ENCODE measurements at places on chromosomes 4 and X.

DNA sequence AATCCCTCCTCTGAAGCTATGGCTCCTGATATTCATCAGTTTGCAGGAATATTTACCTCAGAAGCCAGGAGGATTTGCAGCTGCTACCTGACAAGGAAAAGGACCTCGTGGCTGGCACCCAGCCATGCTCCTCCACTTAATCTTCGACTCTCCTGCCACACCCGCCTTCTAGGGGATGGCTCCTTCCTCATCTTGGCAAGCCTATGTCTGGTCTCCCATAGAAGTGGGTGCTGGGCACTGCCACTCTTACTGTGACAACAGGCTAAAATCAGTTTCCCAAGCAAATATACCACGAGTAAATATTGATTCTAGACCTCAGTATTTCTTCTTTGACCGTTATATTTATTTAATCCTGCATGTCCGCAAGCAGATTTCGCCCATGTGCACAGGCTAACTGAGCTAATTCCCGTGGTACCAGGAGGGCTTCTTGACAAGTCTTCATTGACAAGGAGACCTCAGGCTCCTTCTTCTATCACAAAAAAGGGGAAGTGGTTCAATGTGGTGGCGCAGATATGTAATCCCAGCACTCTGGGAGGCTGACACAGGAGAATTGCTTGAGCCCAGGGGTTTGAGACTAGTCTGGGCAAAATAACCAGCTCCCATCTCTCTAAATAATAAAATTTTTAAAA, 52.6 kb upstream of the DCTD start:
- DNase-seq: no peak

- no peak for DNase-seq
These were observed 85.8 kb upstream of the RPS6KA3 start for GRCh38 chrX:20352504-20352903.

DNA sequence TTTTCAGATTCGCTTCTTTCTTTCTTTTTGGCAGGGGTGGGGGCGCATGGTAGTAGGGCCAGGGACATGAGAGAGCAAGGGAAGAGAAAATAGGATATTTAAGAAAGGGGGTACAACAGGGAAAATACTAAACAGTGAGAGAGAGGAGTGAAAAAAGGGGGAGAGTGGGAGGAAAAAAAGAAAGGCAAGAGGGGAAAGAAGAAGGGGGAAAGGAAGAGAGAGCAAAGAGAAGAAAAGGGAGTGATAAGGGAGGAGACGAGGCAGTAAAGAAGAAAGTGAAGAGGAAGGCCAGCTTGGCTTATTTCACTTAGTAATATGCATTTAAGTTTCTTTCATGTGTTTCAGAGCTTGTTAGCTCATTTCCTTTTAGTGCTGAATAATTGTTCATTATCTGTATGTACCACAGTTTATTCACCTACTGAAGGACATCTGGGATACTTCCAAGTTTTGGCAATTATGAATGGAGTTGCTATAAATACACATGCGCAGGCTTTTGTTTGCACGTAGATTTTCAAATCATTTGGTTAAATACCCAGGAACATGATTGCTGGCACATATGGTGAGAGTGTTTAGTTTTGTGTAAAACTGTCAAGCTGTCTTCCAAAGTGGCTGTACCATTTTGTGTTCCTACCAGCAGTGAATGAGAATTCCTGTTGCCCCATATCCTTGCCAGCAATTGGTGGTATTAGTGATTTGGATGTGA, 37.3 kb downstream of the CASP6 start:
- DNase-seq: no peak

DNA sequence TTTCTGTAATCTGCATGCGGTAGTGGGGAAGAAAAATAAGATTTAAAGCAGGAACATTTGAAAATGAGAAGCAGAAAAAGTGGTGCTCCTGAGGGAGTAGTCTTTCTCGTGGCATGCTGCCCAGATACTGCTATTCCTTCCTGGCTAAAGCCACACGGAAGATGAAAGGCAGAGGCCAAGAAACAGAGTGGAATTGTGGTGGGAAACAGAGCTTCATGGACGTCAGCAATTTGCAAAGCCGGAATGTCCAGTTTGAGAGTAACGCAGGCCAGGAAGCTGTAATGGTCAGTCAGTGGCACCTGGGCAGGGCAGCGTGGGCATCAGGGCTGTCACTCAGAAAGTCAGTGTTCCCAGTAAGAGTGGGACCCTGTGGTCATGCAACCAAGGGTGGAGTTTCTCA, 63.7 kb upstream of the FMR1 start:
- DNase-seq: no peak

GRCh38 chr4:38647101-38647819, 16.7 kb upstream of the KLF3 start:
- no peak for DNase-seq

DNA sequence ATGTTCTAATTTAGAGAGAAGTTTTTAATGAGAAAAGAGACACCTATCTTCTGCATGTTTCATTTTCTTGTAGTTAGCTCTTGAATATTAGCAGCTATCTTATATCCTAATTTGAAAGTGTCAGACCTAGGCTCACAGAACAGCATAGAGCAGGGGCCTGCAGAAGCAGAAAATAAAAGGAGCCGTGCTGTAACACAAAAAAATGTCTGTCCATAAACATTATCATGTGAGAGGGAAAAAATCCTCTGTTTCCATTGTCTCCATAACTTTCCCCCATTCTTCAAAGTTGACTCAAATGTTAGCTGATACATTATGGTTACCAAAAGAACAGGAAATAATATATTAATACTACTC, 329.2 kb upstream of the EPHA5 start:
- no peak for DNase-seq

DNA sequence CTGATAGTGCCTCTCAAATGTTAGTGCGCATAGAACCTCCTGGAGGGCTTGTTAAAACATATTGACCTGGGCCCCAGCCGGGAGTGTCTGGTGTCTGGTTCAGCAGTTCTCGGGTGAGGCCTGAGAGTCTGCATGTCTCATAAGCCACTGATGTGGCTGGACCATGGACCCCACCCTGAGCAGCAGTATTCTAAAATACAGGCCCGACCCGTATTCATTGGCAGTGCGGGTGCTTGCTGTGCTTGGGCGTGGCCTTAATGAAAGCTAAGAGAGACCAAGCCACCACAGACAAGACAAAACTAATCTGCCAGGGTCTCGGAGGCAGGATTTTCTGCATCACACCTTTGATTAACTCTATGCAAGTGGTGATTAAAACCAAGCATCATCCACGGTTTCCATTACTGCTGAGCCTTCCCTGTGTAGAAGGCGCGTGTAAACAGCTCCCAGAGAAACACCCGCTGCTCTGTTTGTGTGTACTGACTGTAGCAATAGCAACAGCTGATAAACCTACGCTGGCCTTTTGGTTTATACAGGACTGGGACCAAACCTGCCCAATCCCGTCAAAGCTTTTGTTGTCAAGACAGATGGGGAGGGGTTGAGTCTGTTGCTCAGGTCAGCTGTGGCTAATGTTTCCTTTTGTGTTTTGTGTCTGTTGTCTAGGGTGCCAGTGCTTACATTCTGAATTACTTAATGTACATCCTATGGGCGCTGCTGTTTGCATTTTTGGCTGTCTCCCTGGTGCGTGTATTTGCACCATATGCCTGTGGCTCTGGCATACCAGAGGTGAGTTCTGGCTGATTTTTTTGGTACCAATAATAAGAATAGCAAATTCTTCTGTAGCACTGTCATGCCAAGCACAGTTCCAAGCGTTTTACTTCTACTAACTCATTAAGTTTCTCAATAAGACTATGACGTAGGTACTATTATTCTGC, 40.8 kb downstream of the CLCN4 start:
- DNase-seq: no peak

- DNase-seq: no peak
These were observed 232.5 kb upstream of the INTU start for GRCh38 chr4:127400276-127400675.

DNA sequence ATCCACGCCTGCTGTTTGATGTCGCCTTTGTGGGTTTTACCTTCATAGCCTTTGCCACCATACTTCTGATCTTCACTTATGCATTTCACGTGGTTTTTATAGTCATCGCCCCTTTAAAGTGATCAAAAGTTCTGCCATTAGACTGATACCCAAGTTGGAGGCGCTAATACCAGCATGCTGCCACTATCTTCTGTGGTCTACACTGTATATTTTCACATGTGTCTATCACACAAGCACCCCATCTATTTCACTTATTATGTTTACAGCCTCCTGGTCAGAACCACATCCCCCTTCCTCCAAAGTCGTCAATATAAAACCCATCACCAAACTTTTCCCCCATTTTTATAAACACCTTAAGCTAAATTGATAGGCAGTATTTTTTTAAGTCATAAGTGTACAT, 8.2 kb downstream of the LYAR start:
- DNase-seq: no peak

All from anterior cingulate cortex (tissue), 58 donors.